Sciatic nerve (tissue), 2 donors: ENCODE measurements at places on chromosomes 7 and 10. TPM values are rescaled to one million over a fixed set of nuclear protein-coding genes. Genes with fewer than 3 reads are reported as not detected.

DNA sequence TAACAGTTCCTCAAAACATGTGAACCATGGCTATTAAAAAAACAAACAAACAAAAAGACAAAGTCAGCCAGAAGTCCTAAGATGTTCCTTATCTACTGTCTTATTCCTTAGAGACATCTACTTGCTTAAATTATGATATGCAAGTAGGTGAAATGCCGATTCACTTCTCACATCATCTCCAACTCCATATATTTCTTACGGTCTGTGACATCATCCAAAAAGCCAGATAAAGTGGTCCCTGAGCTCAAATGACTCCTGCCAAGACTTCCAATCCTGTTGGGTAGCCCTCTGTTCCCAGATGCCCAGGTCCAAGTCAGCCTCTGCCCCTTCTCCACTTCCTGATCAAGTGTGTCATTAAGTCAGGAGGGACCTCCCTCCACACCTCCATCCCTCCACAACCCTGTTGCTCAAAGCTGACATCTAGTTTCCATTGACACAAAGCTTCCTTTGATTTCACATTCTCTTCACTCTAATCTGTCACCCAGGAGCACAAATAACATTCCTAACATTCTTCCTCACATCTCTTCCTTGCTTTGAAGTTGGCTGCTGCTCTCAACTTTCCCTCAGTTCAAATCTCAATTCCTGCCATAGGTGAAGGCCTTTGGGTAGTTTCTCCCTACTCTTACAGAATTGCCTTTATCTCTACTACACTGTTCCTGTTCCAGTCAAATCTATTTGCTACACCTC is 56.1 kb upstream of the PDLIM1 start:
- DNase-seq, result no peak

GRCh38 chr7:141402277-141402996 is 148.8 kb upstream of the AGK start:
- DNase-seq, result no peak

Gene OR2A1
- total RNA-seq, result 0.22 TPM

Gene BAMBI
- 15.6 TPM for total RNA-seq

- DNase-seq, result no peak
Measured at GRCh38 chr7:18495412-18496340, at the start of gene HDAC9. TSS of gene HDAC9 (plus strand) at chr7:18495749. CDS start at chr7:18496303, 554 bp downstream.

DNA sequence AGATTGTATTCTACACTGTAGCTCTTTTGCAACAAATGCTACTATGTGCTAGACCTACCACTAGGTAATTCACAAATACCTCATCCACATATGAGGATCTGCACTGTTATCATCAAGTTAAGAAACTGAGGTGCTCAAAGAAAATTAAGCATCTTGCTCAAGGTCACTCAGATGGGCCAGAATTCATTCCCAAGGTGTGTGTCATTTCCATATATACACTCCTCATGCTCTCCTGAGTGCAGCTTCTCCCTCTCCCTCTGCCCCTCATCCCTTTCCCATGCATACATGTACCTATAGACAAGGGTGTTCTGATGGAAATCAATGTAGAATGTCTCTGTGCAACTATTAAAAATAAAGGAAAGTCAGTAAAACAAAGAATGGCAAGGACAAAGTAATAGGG is 146.2 kb downstream of the ZNF438 start:
- no peak for DNase-seq

DNA sequence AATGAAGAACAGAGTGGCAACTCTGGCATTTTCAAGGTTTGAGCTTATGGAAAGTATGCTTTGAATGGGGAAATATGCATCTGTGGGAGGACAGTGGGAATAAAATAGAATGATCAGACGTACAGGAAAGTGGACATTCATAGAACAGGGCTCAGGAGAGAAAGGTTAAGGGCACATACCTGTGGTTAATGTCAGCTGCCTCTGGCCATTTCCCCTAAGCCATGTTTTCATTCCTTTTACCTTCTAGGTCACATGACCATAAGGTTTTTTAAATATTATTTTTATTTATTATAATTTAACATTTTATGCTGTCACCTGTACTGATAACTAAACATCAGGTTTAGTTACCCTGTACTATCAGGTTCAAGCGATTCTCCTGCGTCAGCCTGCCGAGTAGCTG is 52.8 kb downstream of the LRRC4 start:
- DNase-seq, result no peak

Gene LIPF
- total RNA-seq, result not detected

DNA sequence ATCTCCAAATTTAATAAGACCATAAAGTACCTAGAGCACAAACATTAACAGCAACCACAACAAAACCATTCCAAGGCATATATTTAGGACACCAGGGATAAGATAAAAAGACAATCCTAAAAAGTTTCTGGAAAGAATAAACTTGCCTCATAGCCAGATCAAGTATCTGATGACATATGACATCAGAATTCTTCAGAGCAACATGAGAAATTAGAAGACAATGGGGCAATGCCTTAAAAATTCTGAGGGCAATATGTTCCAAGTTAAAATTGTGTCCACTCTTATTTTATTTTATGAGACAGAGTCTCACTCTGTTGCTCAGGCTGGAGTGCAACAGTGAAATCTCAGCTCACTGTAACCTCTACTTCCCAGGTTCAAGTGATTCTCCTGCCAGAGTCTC is 2.8 kb downstream of the EFCAB10 start:
- DNase-seq, result no peak

GRCh38 chr10:95783741-95784140 is 27.8 kb downstream of the ENTPD1 start:
- DNase-seq, result no peak

DNA sequence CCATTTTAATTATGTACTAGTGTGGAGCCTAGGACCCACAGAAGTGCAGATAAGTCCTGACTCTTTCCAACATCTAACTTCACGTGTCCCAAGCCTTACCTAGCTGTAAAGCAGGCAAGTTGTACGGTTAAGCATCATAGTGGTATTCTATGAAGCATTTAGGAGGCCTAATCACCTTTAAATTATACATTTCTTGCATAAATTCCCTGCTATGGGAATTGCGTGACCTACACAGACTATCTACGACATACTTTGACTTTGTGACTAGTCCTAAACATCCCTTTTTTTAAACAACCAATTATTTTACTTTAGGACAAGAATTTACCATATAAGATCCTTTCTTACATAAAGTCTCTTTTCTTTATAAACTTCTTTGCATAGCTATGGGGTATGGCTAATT is 37.7 kb upstream of the LRGUK start:
- no peak for DNase-seq

DNA sequence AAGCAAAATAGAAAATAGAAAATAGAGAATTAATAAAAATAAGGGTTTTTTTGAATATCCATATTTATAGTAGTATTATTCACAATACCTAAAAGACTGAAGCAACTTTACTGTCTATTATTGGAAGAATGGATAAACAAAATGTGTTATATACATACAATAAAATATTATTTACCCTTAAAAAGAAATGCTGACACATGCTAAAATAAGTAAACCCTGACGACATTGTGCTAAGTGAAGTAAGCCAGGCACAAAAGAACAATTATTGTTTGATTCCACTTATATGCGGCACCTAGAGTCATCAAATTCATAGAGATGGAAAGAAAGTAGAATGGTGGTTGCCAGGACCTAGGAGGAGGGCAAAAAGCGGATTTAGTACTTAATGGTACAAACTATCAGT is 39.0 kb downstream of the LRRC17 start:
- no peak for DNase-seq

Gene EN2
- total RNA-seq, result not detected

Gene SAMD9L
- 28.4 TPM for total RNA-seq

DNA sequence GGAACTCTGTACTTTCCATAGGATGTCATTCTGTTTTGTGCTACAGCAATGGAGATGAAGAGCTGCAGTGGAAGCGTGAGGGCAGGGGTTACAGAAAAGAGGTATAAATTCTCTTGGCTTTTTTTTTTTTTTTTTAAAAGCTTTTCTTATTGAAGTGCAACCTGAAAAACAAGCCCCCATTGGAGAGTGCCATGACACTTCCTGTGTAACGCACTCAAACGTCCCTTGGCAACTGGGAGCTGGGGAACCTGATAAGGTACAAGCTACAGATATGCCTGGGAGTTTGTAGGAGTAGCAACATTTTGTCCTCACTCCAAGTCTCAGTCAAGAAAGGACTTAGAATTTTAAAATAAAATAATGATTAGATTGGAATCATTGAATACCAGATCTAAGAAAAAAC is 512.1 kb downstream of the RPS24 start:
- no peak for DNase-seq

- DNase-seq, result no peak
Measured at GRCh38 chr10:61732629-61733278, 70.0 kb downstream of the CABCOCO1 start.

DNA sequence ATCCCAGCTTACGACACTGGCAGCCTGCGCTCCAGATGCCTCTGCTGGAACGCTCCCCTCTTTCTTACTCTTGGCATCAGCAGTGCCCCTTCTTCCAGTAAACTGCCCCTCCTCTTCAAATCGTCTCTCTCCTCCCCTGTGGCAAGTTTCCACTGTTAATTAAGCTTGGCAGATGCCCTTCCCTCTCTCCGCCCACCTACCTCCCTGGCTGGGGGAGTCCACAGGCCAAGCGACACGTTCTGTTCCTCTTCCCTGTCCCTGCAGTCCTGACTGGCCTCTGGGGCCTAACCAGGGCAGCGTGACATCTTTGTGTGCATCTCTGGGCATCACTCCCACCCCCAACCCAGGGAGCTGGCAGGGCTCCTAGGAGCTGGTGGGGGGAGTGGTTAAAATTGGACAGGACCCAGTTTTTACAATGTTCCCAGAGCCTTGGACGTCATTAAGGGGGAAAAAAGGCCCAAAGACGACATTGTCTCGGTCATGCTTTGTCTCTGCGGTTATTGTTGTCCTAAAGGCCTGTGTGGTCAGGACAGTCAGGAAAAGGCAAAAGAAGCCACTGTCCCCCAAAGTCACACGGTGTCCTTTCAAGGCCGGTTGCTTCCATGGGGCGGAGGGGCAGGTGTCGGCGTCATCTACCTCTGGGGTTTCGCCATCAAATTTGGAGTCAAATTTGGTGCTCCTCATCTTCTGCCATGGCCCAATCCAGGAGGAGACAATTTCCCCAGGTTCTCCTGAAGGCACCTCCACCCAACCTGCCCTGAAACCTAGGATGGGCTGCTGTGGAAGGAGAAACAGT is 54.2 kb downstream of the DLG5 start:
- DNase-seq, result peak; percentile 30

DNA sequence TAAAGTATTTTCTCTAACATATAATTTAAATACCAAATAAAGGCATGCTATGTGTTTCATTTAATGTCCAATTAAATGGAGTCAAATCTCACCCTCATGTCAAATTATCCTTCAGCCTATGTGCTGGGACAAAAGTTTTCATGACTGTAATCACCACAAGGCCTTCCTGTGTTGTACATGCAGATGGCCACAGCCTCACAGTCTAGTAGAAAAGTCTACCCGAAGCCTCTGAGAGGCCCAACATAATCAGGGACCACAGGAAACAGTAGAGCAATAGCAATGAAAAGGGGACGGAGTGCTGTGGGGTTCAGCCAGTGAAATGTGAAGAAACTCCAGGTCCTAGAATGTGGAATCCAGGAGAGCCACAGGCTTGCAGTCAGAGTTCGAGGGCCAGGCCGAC is 140.2 kb upstream of the KLF6 start:
- DNase-seq, result no peak

DNA sequence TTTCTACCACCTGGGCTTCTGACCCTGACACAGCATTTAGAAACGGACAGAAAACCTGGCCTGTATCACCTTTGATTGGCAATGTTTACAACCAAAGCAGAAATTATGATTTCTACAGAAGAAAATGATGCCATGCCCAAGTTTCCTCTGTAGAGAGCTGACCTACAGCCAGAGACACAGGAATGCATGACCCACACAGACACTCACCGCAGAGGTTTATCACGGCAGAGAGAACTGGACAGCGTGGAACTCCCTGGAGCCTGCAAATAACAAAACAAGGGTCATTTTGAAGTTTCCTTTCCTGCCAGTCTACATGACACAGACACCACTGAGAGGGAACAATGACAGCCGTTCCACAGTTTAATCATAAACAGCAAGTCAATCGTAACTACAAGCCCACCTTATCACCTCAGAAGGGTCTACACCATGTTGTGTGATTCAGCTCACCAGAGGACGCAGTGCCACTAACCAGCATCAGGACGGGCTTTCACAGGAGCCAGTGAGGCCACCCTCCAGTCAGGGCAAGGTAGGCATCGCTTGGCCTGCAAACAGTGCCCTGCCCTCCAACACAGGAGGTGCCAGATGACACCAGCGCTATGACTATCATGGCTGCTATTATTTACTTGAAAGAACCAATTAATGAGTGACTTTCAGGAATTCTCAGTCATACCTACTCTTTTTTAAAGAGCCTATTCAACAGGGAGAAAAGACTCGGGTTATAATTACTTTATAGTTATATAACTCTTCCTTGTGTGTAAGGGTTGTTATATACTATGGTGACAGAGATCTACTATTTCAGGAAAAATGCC is 139.9 kb downstream of the TNS3 start:
- no peak for DNase-seq

DNA sequence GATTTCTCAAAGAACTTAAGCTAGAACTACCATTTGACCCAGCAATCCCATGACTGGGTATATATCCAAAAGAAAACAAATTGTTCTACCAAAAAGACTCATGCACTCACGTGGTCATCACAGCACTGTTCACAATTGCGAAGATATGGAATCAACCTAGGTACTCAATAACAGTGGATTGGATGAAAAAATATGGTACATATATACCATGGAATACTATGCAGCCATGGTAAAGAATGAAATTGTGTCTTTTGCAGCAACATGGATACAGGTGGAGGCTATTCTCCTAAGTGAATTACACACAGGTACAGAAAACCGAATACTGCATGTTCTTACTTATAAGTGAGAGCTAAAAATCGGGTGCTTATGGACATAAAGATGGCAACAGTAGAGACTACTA is 61.8 kb downstream of the PIK3CG start:
- no peak for DNase-seq

DNA sequence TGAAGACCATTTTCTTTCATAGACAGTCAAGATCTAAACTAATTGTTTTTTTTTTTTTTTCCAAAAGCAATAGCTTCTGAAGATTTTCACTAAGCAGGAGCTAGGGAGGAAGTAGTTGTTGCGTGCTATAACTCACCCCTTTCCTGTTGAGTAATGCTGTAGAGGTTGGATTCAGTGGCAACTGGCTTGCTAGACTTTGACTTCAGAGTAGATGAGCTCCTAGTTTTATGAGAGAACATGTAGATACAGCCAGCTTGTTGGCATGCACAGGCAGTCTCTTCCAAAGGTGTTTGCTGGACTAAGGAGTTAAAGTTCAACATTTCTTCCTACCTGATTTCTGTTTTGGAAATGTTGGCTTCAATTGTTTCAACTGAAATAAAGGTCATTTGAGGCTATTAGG is 66.2 kb upstream of the MXI1 start:
- DNase-seq, result no peak

Gene IL6
- total RNA-seq, result 28.1 TPM

GRCh38 chr10:67011981-67012380 is 86.1 kb downstream of the LRRTM3 start:
- no peak for DNase-seq

DNA sequence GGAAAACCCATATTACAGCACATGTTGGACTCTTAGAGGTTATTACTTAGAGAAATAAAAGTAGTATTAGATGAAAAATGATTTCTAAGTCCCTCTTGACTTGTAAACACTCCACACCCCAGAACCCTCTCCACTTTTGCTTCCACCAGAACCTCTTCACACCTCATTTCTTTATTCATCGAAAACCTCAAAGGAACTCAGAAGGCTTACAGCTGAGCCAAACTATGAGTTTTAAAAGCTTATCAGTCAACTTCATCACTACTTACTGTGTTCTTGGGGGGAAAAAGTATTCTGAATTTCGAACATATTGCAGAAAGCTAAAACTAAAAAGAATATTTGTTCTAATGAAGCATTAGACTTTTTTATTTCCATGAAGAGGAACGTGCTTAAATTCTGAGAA is 547.8 kb upstream of the STEAP1 start:
- DNase-seq, result no peak

GRCh38 chr7:72182036-72182435 is 230.1 kb downstream of the CALN1 start:
- no peak for DNase-seq
